Stimulated activated CD4-positive, alpha-beta T cell treated with anti-CD3 and anti-CD28 coated beads, Interleukin-1b, Interleukin-23, amount 100 ng/mL, for 1 hour (primary cell): ENCODE measurements at places on chromosomes 6 and 20.

- DNase-seq, result no peak
Measured at GRCh38 chr6:398558-399078, 7.1 kb downstream of the IRF4 start.

GRCh38 chr20:63957004-63957689 lies 931 bp upstream of the UCKL1 start:
- DNase-seq, result no peak

- DNase-seq, result no peak
Measured at GRCh38 chr20:3101737-3102574, 17.4 kb upstream of the AVP start.

DNA sequence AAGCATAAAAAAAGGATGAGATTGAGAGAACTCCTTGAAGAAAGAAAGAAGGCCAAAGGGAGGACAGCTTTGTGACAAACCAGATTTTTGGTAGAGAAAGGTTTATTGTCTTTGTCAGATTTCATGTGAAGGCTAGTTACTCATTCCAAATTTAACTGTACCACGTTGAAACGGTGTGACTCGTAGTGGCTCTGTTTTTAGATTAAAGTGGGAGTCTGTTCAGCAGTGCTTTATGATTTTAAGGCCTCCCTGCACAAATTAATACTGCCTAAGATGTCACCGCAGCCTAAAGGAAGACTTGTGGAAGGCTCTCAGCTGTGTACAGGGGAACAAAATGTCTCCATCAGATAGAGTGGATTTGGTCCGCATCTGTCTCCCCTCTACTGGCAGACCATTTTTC lies 35.9 kb downstream of the CDC40 start:
- DNase-seq, result no peak

DNA sequence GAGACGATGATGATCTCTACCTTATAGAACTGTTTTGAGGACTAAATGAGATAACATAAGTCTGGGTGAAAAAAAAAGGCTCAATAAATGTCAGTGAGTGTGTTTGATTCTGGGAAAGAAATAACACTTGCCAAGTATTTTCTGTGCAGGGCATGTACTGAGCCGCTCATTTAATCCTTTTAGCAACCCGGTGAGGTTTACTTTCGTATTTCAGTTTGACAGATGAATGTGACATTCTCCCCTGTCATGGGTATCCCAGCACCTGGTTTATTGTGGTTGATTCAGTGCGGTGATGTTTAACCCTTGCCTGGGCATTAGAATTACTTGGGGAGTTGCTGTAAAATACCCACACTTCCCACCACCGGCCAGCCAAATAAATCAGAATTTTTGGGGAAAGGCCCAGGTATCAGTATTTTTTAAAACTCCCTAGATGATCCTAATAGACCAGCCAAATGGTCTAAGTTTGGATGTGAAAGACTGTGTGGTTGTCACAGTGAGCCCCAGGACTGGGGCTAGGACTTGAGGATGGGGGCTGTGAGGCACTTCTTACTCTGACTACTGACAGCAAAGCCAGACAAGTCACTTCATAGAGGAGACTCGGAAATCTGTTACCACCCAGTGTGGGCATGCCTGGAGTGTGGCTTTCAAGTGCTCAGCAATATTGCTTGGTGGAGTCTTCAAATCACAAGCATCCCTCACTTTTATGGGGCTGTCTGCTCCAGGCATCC lies 100.2 kb upstream of the KCNG1 start:
- DNase-seq, result no peak

DNA sequence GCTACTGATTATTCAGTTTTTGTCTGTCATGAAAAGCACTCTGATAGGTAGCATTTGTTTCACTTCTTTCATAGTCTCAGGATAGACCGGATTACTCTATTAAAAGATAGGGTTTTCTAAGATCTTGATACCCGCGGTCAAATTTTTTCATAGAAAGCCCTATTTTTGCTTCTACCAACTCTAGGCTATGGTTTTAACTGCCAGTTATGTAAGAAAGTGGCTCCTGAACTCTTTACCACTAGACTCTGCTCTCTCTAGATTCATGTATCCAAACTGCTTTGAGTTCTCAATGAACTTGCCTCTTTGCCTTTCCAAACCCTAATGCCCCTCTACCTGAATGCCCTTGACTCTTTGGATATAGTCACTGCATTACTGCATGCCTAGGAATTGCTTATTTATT lies 70.3 kb downstream of the HIVEP1 start:
- no peak for DNase-seq

DNA sequence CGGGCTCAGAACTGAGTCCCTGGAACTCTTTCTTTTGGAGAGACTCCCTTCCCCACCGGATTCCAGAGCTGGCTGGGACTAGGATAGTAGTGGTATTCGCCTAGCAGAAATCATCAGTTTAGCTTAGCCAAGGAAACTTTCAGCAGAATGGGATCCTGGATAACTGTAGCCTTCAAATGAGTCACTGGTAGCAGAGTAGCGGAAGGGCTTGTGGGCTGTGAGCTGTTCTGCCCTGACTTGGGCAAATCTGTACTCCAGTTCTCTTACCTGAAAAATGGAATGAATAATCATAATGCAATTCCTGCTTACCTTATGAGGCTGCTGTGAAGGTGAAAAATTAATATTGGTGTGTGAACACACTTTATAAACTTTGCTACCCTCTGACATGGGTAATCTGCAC lies 244.3 kb upstream of the CHD6 start:
- no peak for DNase-seq

DNA sequence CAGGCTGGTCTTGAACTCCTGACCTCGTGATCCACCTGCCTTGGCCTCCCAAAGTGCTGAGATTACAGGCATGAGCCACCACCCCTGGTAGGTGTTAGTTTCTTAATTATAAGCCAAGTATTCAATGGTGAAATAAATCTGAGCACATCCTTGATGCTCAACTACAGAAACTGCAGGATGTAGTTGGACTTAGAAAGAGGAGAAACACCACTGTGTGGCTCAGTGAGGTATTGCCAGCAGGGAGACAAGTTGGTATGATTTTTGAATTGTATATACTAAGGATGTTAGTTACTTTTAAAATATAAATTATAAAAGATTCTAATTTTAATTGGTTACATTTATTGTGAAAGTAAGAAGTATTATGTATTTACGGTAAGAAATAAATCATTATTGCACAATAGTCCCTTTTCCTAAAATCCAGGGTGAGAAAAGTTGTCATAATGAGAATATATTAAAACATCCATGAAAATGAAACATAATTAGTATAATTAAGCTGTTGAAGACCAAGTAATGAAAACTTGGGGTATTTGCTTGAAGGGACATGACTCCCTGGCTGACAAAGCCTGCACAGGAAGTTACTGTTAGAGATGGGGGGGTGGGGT lies 17.6 kb downstream of the SLC18B1 start:
- DNase-seq, result no peak

DNA sequence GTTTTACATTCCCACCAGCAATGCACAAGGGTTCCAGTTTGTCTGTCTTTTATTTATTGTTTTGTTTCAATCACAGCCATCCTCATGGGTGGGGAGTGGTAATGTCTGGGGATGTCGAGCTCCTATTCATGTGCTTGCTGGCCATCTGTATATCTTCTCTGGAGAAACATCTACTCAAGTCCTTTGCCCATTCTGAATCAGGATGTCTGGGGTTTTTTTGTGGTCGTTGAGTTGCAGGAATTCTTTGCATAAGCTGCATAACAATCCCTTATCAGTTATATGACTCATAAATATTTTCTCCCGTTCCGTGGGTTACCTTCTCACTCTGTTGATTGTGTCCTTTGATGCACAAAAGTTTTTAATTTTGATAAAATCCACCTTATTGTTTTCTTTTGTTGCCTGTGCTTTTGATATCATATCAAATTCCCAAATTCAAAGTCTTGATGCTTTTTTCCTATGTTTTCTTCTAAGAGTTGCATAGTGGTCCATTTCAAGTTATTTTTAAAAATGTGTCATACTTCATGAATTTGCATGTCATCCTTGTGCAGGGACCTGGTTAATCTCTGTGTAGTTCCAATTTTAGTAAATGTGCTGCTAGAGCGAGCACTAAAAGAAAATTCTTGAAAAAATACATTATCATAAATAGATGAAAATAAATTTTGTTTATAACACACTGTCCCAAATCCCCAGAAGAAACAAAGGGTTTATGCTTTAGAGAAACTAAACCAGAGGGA lies 54.9 kb upstream of the PDE10A start:
- no peak for DNase-seq

- DNase-seq, result no peak
Measured at GRCh38 chr6:159359581-159360297, 190.5 kb downstream of the FNDC1 start.

GRCh38 chr6:18795726-18796125 lies 408.6 kb downstream of the RNF144B start:
- no peak for DNase-seq

DNA sequence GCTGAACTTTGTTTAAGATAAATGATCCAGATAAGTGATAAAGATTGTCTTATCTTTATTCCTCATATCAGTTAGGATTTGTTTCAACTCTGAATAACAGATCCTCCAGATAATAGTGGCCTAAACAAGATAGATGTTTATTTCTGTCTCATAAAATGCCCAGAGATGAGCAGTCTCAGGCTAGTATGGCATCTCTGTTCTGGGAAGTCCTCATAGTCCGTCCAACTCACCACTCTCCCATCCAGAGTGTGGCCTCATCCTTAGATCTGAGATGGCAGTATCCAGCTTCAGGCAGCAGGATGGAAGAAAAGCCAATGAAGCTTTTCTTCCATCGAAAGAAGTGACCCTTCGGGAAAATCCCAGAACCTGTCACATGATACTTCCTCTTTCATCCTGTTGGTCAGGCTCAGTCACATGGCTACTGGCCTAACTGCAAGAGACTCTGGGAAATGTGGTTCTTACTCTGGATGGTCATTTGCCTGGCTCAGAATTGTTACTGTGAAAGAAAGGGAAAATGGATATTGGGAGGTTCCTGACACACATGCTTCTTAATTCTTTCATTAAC lies 29.4 kb upstream of the TAGAP start:
- no peak for DNase-seq

DNA sequence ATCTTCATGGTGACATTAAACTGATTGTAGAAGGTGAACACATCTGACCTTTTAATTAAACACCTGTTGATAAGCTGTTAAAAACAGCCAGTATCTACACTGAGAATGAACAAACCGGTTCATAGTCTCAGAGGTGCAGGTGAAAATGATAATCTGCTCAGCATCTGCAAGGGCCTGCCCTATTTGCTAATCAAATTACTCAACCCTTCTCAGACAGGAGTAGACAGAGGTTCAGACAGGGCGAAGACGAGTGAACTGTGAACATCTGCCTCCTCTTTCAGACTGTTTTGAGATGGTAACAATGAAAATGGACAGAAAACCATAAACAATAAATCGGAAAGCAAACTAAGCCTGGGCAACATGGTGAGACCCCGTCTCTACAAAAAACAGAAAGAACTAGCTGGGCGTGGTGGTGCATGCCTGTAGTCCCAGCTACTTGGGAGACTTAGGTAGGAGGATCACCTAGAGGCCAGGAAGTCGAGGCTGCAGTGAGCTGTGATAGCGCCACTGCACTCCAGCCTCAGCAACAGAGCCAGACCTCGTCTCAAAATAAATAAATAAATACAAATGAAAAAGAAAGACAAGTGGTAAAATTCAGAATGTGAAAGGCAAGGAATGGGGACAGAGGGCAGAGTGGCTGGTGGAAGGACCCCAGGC lies 55.9 kb downstream of the NINL start:
- DNase-seq, result no peak

DNA sequence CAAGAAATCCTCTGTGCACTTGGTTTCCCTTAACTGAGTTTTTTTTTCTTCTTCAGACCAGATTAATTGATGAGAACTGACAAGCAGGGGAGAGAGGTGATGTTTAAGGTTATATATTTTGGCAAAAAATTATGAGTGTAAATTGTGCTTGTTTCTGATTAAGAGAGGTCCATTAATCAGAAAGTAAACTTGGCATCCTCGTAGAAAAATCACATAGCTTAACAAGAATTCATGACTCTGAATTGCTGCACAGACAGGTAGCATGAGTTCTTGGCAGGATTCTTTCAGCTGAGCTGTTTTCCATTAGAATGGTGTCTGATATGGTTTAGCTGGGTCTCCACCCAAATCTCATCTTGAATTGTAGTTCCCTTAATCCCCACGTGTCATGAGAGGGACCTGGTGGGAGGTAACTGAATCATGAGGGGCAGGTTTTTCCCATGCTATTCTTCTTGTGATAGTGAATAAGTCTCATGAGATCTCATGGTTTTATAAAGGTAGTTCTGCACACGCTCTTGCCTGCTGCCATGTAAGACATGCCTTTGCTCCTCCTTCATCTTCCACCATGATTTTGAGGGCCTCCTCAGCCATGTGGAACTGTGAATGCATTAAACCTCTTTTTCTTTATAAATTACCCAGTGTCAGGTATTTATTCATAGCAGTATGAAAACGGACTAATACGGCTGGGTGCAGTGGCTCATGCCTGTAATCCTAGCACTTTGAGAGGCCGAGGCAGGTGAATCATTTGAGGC lies 34.2 kb upstream of the DDR1 start:
- DNase-seq, result no peak

DNA sequence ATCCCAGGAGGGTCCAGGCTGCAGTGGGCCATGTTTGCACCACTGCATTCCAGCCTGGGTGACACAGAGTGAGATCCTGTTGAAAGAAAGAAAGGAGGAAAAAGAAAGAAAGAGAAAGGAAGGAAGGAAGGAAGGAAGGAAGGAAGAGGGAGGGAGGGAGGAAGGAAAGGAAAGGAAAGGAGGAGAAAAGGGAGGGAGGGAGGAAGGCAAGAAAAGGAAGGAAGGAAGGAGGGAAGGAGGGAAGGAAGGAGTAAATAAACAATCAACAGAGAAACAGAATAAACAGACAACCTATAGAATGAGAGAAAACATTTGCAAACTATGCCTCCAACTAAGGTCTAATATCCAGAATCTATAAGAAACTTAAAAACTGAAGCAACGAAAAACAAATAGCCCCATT lies 11.6 kb upstream of the PHACTR1 start:
- no peak for DNase-seq

DNA sequence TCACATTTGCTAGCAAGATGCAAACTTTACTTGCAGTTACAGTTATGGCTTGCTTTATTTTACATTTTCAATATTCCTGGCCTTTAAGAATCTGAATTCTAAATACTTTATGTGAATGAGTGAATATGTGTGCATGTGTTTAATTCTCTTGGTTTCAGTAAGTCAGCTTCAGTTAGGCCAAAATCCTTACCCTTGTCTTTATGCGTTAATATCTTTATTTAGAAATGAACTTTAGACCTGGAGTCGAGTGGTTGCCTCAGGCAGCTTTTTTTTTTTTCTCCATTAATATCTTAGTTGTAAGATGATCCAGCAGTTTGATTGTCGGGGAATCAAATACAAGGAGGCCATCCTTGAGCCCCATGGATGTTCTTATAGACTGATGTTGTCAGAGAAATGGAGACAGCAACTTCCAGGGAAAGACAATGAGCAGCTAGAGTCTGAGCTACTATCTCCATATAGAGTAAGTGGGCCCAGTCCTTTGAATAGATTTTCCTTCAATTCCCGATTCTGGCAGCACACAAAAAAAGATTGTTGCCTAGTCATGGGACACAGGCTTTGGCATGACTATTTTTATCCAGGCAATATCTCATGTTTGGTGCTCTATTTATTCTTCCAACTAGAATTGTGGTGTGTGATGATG lies 398.0 kb downstream of the DHX35 start:
- DNase-seq, result no peak
